Effector CD8-positive, alpha-beta T cell (primary cell): ENCODE measurements at places on chromosomes 5 and 9.

DNA sequence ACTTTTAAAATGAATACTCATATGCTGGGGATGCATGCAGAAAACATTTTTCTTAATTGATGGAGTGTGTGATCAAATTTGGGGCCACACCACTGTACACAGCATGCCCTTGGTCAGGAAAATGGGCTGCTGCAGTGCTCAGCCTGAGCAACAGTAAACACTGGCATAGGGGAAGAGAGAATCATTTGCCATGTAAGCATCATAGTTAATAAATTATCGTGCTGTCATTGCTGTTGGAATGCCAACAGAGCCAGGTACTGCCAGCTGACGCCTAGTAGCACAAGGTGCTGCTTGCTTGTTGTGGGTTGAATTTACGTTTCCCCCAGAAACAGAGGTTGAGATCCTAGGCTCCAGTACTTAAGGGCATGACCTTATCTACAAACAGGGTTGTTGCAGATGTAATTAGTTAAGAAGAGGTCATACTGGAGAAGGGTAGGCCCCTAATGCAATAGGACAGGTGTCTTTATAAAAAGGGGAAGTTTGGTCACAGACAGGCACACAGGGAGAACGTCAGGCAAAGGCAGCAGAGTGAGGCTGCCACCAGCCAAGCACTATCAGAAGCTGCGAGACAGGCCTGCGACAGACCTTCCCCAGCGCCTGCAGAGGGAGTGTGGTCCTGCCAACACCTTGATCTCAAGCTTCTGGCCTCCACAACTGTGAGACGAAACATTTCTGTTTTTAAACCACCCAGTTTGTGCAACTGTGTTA is 25.3 kb downstream of the DAP start:
- no peak for DNase-seq

- DNase-seq, result no peak
Measured at GRCh38 chr5:149863830-149864229, 80.8 kb downstream of the PDE6A start.

DNA sequence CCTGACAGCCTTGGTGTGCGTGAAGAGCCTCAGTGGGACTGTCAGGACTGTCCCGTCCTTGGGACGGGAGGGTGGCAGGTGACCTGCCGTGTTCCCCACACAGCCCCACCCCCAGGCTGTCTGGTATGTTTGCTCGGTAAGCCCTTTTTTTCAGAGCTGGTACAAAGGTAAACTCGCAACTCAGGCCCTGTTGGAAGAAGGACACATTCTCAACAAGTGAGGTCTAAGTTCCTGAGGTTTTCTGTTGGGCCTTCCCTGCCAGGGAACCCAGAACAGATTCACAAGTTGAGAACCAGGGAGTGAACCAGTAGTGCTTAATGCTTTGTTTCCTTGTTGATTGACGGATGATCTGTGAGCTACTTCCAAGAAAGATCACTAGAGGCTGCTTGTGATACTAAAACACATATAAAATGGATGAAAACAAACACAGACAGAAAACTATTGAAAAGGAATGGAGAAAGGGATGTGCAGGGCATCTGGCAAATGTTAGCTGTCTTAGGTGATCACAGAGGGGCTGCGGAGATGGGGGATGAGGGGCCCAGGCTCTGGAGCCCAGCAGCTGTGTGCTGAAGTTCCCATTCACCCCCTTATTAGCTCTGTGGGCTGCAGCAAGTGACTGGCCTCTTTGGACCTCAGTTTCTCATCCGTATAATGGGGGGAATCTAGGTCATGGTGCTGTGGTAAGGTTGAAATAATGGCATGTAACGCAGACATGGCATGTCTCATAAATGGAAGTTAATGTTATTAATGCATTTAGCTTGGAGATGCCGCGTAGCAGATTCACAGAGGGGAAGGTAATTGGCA is 2.7 kb downstream of the NDST1 start:
- no peak for DNase-seq

GRCh38 chr9:128836509-128837145 is 7.0 kb upstream of the SPOUT1 start:
- DNase-seq, result no peak

DNA sequence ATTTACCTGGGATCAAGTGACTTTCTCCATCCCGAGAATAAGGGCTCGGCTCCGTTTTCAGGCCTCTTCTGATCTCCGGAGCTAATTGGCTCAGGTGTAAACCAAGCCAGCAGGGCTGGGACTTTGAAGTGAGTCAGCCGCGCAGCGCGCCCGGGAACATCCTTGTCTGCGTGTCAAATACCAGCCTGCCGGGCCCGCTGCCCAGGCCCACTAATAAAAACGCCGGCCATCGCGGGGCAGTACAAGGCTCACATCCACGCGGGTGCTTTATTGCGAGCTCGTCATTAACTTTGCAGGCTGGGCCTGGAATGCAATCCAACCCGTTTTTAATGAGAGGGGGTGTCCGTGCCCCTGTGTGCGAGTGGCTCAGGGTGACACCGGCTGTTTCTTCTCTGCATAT is 416.8 kb downstream of the IRX2 start:
- DNase-seq, result no peak

GRCh38 chr5:1820926-1821325 is 19.7 kb downstream of the NDUFS6 start:
- DNase-seq, result no peak

DNA sequence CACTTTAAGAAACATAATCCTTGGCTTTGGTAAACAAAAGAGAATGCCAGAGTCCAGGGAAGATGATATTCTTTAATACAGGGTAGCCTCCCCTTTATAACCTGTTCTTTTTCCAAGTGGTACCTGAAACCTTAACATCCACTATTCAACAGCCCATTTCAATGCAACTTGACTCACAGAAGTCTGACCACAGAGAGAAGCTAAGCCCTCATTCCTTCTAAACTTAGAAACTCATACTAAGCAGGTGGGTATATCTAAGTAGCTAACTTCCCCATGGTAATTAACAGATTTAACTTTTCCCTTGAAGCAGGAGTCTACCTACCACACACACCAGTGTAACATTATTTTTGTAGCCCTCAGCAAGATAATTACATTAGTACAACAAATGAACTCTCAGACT is 91.9 kb downstream of the CEMIP2 start:
- DNase-seq, result no peak

DNA sequence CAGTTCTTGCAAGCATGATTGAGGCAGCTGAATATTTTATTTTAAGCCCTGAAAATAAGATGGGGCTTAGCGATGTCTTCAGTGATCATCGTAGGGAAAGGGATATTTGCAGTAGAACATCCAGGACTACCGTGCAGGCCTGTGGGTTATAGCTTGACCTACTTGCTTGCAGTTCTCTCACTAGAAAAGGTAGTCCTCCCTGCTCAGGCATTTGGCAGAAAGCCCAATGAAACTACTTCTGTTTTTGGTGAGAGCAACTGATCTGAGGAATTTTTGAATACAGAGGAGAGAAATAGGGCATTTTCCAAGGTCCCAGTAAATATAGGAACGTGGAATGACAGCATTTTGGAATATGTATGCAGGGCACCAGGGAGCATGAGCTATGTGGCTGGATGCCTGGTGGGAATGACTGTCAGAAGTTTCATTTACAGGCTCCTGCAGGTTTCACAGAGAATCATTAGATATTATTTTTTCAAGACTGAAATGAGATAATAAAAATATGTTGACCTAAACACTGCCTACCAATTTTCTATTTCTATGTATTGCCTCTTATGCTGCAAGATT is 417.9 kb upstream of the ACTBL2 start:
- DNase-seq, result no peak

- DNase-seq, result no peak
Measured at GRCh38 chr9:120730654-120731514, 16.6 kb upstream of the MEGF9 start.

DNA sequence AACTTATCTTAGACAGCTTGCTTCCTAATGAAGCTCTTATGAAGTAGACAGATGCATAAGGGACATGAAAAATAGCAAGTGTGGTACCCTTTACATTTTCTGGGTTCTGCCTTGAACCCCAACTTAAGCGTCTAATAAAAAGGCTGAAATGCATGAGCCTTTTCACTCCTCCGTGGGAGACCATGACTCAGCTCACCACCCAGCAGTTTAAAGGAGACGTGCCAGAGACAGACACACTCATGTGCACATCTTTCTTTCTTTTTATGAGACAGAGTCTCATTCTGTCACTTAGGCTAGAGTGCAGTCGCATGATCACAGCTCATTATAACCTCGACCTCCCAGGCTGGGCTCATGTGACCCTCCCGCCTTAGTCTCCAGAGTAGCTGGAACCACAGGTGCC is 22.3 kb downstream of the CTXN3 start:
- DNase-seq, result no peak

GRCh38 chr9:136568288-136569081 is 22.6 kb upstream of the NOTCH1 start:
- DNase-seq, result no peak

- no peak for DNase-seq
Measured at GRCh38 chr5:88677943-88678769, 204.8 kb downstream of the MEF2C start.

DNA sequence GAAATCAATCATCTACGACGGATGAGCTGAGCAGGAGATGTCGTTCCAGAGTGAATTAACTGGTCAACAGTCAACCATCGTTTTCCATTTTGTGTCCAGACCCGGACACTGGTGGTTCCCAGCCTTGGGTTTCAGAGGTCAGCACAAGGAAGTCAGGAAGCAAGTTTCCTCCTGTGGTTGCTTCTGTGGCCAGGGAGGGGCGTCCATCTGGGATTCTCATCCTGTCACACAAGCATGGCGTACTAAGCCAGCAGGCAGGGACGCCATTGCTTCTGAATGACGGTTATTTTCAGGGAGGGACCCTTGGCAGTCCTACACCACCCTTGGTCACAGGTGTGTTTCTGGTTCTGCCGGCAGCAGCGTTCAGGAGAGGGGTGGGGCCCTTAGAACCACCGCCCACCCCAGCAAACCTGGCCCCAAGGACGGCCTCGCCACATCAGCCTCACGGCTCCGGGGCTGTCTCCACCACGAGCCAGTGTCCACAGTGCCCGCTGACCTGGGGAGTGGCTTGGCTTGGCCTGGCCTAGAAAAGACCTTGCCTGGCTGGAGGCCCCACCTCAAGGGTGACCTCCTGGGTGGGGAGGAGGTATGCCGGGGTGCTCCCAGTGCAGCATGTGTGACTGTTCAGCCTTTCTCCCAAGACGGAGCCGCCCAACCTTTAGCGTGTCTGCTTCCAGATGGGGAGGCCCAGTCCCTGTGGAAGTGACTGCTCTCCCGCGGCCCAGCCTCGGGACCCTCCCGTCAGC is 25.2 kb downstream of the NDUFS6 start:
- DNase-seq, result no peak

GRCh38 chr9:129822898-129823541 is 916 bp downstream of the TOR1A start:
- no peak for DNase-seq

DNA sequence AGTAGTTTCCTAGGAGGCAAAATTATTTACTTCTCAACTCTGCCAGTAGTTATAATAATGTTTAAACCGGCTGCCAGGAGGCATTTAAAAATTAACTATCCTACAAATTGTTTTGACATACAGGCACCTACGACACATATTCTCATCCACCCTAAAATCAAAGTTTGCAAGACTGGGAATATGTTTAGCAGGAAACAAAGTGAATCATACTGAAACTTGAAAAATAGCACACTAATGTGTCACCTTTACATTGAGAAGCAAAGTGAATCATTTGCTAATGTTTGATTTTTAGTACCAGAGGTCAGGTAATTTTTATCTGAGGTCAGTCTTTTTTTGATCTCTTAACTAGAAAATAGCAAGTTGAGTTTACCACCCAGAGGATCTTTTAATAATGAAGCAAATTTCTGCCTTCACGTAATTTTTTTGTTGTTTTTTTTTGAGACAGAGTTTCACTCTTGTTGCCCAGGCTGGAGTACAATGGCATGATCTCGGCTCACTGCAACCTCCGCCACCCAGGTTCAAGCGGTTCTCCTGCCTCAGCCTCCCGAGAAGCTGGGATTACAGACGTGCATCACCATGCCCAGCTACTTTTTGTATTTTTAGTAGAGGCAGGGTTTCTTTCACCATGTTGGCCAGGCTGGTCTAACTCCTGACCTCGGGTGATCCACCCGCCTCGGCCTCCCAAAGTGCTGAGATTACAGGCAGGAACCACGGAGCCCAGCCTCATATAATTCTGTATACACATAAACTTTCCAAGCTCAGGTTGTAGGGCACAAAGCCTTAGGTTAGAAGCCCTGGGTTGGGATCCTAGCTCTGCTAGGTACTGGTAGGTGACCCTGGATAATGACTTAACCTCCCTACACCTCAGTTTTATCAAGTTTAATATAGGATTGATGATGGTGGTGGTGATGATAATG is 124.3 kb downstream of the UGCG start:
- DNase-seq, result no peak

- no peak for DNase-seq
Measured at GRCh38 chr9:87865626-87866025, 17.1 kb upstream of the SPATA31E1 start.

- no peak for DNase-seq
Measured at GRCh38 chr9:119033596-119033995, 335.6 kb downstream of the BRINP1 start.

DNA sequence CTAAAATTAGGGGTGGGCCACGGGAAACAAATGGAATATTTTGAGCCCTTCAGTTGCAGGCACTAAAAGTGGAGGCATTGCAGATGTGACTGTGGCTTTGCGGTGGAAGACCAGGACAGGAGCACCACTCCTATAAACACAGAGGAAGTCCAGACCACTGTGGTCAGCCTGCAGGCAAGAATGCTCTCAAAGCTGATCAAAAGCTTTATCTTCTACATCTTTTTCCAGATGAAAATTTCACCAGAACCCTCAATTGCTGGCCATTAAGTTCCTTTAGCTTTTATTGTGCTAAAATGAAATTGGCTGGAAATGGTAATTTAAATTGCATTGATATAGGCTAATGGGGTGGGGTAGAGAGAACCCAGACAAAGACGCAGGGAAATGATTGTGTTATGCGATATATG is 208.8 kb downstream of the ERCC6L2 start:
- DNase-seq, result no peak

DNA sequence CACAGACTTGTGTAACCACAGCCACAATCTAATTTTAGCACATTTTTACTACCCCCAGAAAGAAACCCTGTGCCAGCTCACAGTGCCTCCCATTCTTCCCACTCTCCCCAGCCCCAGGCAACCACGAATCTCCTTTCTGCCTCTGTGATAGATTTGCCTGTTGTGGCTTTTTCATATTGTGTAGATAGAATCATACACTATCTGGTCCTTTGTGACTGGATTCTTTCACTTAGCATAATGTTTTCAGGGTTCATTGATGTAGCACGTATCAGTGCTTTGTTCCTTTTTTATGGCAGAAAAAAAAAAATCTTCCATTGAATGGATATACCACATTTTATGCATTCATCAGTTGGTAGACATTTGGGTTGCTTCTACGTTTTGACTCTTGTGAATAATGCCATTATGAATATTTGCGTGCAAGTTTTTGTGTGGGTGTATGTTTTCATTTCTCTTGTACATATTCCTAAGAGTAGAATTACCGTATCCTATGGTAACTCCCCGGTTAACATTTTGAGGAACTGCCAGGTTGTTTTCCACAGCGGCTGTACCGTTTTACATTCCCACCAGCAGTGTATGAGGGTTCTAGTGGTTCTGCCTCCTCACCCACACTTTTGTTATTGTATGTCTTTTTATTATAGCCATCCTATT is 64.5 kb downstream of the RCL1 start:
- no peak for DNase-seq

- DNase-seq, result no peak
Measured at GRCh38 chr9:132677976-132678375, 7.7 kb downstream of the GTF3C4 start.

GRCh38 chr5:101626572-101626971 is 669.5 kb downstream of the SLCO4C1 start:
- no peak for DNase-seq

GRCh38 chr9:2281803-2282185 is 266.6 kb downstream of the SMARCA2 start:
- DNase-seq, result no peak

GRCh38 chr5:169656125-169656901 is 19.2 kb downstream of the DOCK2 start:
- DNase-seq, result no peak
